ENCODE measurements at places on chromosomes 12 and 14.

DNA sequence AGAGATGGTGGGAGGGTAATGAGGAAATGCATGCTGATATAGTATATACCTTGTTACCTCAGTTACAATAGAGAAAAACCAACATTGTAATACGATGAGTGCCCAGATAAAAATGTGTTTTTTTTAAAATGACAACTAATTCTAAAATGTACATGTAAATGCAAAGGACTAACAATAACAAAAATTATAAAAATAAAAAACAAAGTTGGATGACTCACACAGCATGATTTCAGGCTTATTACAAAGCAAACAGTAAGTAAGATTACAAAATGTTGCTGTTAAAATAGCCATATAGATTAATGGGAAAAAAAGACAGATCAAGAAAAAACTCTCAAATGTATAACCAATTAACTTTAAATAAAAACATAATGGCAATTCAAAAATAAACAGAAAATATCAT is 1099.4 kb downstream of the FSCB start:
- no peak for DNase-seq

GRCh38 chr12:122672515-122672914 is 30.6 kb downstream of the HCAR2 start:
- DNase-seq: no peak

DNA sequence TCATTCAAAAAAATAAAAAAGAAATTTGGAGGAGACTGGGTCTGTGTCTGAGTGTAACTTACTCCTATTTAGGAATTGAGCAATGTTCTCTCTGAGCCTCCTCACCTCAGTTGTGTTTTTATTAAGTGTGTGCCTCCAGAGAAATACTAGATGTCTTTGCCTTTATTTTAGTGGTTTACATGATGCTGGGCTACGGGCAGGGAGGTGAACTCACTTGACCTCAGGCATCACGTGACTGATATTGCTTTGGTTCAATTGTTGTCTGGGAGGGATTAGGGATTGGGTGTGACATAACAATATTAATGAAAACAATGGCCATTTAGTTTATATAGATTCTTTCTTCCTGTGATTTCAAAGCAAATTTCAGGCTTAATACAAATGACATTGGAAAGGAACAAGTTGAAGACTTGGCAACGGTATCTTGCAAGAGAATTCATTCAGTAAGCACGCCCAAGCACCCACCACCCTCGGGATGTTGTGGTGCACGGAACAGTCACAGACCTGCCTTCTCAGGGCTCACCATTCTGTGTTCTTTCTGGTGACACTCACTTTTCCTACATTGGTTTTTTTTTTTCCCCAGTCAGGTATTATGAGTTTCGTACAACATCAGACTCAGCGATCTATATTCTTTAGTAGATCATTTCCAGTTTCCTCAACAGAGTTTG is 77.5 kb downstream of the BMP4 start:
- no peak for DNase-seq

DNA sequence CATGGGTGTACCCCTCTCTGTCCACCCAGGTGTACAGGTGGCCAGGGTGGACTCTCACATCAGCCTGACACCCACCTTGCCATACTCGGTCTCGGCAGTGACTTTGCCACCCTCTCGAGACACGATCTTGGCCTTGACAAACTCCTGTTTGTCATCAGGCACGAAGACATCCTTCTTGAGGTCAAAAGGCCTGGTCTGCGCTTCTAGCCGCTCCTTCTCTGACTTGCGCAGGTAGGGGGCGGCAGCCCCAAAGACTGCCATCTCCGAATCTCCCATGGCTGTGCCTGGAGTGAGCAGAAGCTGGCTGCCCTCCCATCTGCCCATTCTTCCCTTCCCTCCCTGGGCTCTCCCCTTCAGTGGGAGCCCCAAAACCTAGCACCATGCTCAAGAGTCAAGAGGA is 2.0 kb downstream of the MYH7 start:
- DNase-seq: no peak

- no peak for DNase-seq
Observed at GRCh38 chr12:34599530-34600513, 577.5 kb downstream of the ALG10 start.

- DNase-seq: peak; percentile 6
Observed at GRCh38 chr12:113019025-113019424, 37.5 kb upstream of the DTX1 start.

GRCh38 chr12:123232807-123233504 is at the start of the genes MPHOSPH9 and MTRFR:
Gene MPHOSPH9 (minus strand): TSS chr12:123233141. CDS start chr12:123230364, 2,777 bp downstream.
Gene MTRFR (plus strand): TSS chr12:123233436. CDS start chr12:123253675, 20,239 bp downstream.
- DNase-seq: peak; percentile 100

GRCh38 chr14:90760591-90761316 is 55.5 kb downstream of the TTC7B start:
- peak; percentile 82 for DNase-seq

DNA sequence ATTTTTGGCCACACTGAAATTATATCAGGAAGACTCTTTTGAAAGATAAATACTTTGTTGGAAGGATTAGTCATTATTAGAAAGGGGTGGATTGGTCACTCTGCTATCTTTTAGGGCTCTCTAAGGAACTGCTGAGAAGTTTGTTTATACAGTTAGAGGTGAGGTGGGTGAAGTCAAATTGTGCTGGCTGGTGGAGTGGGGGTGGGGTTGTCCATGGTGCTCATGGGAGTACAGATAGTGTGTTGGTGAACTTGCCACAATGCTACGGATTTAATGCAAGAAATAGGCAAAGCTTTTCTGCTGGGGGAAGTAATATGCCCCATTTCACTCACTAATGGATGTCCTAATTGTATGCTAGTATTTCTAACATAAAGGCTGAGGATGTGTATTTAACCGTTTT is 35.8 kb downstream of the SUSD6 start:
- DNase-seq: no peak

DNA sequence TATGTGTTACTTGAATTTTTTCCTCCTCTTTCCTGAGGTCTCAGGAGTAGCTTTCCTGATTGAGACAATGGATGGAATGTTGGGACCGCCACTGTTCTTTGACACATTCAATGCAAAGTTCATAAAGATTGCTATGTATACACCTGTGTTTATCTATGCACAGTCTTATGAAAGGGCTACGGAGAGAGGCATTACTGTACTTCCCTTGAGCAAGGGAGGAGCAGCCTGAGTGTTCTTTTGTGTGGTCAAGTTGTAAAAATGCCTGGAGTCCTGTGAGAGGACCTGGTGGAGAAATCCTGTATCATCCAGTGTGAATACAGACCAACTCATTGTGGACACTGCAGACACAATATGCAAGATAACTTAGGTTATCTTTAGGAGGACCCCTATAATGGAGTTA is 1.2 kb downstream of the SRGAP1 start:
- no peak for DNase-seq

DNA sequence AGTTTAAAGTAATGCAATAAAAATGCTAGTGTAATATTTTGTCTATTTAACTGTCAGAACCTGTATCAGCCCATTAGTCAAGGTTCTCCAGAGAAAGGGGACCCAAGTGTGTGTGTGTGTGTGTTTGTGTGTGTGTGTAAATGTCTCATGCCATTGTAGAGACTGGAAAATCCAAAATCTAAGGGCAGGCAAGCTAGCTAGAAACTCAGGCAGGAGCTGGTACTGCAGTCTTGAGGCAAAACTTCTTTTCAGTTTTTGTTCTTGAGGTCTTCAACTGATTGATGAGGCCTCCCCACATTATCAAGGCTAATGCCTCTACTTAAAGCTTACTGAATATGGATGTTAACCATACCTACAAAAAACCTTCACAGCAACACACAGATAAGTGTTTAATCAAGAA is 126.7 kb downstream of the PRKD1 start:
- peak; percentile 41 for DNase-seq

- no peak for DNase-seq
Observed at GRCh38 chr12:51401900-51402299, 10.7 kb upstream of the GALNT6 start.

DNA sequence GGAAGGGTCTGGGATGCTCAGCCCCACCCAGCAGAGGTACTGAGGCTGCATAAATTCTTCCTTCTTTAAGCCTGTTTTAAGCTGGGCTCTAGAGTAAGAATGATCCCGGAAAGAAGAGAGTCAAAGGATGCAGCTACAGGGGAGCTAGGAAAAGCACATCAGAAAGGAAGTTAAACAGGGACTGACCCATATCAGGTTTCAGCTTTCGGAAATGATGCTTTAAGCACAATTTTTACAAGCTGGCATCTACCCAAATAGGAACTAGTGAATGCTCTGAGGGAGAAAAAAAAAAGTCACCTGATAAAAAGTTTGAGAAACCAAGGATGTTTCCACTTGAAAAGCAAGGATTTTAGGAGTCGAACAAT is 22.0 kb downstream of the TSPAN8 start:
- DNase-seq: no peak

DNA sequence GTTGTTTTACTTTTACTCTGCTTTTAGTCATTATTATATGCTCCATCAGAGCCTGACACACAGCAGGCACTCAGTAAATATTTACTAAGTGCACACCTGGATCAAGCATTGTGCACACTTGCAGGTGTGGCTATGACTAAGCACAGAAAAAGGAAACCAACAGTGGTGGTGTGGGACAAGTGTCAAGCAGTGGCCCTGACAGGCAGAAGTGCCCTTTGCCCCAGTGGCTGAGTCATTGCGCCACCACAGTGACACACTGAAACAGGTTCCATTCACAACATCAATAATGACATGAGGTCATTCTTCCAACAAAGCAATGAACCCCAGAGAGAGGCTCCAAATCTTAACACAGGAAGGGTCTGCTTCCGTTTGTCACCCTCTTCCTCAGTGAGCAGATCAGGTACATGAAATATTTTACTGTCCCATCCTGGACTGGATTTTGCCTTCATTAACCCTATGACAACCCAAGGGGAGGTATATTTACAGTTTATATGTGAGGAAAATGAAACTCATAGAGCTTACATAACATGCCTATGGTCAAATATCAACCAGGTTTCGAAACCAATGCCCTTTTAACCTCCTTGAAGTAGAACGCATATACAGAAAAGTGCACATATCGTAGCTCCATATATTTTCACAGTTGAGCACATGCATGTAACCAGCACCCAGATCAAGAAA is 82.6 kb upstream of the GTF2A1 start:
- no peak for DNase-seq

GRCh38 chr12:7395950-7396349 is 48.0 kb downstream of the CD163L1 start:
- DNase-seq: no peak

DNA sequence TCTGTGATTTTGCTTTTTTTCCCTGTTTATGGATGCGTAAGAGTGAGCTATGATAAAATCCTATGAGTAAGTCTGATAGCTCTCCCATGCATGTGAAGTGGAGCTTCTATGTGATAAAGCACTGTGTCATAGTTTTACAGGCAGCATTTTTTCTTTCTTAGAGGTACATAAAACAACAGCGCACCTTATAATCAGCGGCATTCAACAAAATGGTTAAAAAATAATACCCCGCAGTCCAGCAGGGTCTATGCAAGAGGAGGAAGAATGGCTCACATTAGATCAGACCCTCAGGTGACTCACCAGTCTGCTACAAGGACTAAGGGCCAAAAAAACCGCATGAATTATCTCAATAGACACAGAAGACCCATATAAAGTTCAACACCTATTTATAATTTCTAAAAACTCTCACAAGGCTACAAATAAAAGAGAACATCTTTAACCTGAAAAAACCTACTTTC is 33.0 kb upstream of the TMEM179 start:
- DNase-seq: no peak

DNA sequence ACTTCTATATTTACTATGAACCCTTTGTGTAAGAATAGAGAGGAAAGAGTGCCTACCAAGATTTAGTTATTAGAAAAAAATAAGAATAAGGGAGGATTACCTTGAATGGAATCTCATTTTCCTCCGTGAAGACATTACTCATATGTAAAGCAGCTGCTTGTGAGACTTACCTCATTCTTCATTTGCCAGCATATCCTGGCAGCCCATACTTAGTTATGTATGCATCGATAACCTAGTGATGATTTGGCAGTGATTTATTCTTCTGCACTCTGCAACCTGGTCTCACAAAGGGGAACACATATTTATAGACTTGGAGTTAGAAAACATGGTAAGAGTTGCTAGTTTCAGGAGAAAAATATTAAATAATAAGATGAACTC is 56.8 kb downstream of the LRFN5 start:
- peak; percentile 25 for DNase-seq

GRCh38 chr12:118334939-118335567 is 37.7 kb downstream of the TAOK3 start:
- no peak for DNase-seq

DNA sequence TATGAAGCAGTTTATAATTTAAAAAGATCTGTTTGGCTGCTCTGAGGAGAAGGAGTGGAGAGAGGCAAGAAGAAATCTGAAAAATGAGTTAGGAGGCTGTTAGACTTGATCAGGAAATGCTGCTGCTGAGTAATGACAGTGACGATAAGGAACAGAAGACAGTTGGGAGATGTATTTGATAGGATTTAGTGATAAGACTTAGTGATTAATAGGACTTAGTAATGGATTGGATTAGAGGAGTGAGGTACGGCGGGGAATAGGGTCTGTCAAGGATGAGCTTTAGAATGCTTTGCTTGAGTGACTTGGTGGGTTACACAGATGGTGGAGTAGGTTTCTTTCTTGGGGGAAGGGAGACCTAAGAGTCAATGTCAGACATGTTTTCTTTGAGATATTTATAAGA is 31.7 kb downstream of the UNC79 start:
- DNase-seq: no peak

GRCh38 chr12:20183563-20183962 is 184.8 kb upstream of the PDE3A start:
- DNase-seq: no peak

GRCh38 chr12:24854017-24854416 is 94.9 kb downstream of the BCAT1 start:
- no peak for DNase-seq

DNA sequence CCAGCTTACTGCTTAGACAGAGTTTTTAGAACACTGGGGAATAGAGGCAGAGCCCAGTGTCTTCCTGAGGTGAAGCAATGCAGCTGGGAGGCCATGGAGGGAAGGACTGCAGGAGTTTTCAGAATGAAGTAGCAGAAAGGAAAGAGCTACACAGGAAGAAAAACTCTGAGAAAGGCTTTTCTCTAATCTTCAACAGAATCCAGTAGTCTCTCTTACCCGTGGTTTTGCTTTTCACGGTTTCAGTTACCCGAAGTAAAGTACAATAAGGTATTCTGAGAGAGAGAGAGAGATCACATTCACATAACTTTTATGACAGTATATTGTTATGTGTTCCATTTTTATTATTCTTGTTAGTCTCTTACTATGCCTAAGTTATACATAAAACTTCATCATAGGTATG is 761.6 kb downstream of the BCL11B start:
- no peak for DNase-seq

DNA sequence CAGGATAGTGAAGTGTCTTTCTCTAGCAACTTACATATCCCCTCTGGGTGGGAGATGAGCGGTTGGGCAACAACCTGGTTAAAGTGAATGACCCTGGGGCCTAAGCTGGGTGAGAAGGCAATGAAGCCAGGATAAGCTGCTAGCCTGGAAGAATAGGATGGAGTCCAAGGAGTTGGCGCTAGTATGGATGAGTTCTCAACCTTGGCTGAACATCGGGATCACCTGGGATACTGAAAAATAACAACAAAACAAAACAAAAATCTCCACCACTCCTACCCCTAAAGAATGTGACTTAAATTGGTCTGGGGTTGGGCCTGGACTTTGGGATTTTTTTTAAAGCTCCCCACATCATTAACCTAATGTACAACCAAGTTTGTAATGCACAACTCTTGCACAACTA is 4.8 kb upstream of the RPS6KA5 start:
- DNase-seq: no peak
